ENCODE measurements at places on chromosomes 2 and 18.

DNA sequence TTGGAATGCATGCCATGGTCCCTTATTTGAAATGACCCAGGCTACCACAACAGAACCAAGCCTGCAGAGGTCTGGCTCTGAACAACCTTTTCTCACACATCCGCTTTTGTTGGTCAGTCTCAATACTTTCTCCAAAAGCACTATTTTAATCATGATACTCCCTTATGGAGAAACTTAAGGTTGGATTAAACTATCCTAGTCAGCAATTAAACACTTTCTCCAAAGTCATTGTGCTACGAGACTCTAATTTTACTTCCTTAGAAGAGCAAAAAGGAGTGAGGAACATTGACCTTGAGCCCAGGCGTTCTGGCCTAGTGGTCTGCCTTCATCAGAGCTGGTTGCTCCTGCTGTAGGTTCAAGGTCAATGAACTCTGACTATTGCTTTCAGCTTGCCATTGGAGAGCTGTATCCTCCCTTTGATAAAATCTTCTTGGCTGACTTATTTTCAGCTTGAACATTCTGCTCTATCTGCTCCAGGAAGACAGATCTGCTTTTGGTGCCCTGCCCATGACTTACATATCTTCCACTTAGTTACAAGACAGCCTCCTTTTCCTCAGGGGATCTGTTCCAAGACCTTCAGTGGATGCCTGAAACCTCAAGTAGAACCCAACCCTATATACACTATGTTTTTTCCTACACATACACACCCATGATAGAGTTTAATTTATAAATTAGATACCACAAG, 91.2 kb downstream of the NCKAP5 start:
- no peak overlapping the region for H3K27ac ChIP-seq
- no peaks in the 10 kb centered on the region for H3K4me1 ChIP-seq
- H3K36me3 ChIP-seq, result no peaks in the 10 kb centered on the region

- no peak for DNase-seq
- no peak overlapping the region for H3K27ac ChIP-seq
- H3K27me3 ChIP-seq, result no peaks in the 10 kb centered on the region
- peaks cover 44% of the 10 kb centered on the region for H3K36me3 ChIP-seq
Measured at GRCh38 chr2:134429886-134430285, 176.0 kb downstream of the MGAT5 start.

DNA sequence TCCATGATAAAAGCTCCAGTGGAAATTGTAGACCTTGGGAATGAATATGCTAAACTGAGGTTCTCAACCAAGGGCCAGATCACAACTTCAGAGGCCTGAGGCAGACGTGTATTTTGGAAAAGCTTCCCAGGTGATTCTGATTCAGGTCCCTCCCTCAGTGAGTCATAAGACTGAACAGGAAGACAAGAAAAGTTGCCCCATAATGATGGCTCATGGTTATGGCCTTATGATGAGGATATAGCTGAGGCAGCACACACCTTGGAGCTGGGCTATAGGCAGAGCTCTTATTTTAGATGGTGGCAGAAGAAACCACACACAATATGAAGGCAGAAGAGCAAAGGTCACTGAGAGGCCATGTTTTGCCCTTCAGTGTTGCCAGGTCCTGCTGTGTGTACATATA, 9.6 kb downstream of the ANTXR1 start:
- H3K27me3 ChIP-seq, result no peaks in the 10 kb centered on the region
- H3K36me3 ChIP-seq, result no peaks in the 10 kb centered on the region
- no peak overlapping the region for H3K27ac ChIP-seq
- H3K4me1 ChIP-seq, result no peaks in the 10 kb centered on the region
- no peak overlapping the region for H3K4me3 ChIP-seq

GRCh38 chr2:223283771-223284170, 231.8 kb downstream of the KCNE4 start:
- no peak overlapping the region for H3K27ac ChIP-seq
- H3K4me1 ChIP-seq, result no peaks in the 10 kb centered on the region
- H3K36me3 ChIP-seq, result no peaks in the 10 kb centered on the region
- no peak for DNase-seq
- H3K4me3 ChIP-seq, result no peak overlapping the region

- DNase-seq, result no peak
- peaks cover 26% of the 10 kb centered on the region for H3K4me1 ChIP-seq
- H3K36me3 ChIP-seq, result no peaks in the 10 kb centered on the region
- no peak overlapping the region for H3K4me3 ChIP-seq
- no peak overlapping the region for H3K27ac ChIP-seq
- peaks cover 9% of the 10 kb centered on the region for H3K27me3 ChIP-seq
Measured at GRCh38 chr2:97997784-97998392, 2.1 kb upstream of the TMEM131 start.

DNA sequence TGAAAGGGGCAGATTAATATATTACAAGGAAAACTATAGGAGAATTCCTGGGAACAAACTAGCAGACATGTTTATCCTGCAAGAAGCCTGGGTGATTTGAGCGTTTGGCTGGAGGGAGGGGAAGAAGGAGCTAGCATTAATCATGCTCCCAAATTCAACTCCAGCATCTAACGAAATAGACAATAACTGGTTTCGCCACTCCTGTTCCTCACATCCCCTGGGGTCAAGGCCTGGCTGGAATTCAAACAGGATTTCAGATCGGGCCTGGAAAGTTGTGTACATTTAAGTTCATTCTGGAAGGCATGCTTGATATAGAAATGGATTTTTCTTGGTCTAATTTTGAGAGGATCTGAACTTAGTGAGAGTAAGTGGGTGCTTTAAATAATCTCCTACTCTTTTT, 126.1 kb upstream of the CTAGE1 start:
- no peaks in the 10 kb centered on the region for H3K27me3 ChIP-seq
- no peaks in the 10 kb centered on the region for H3K36me3 ChIP-seq
- no peak for DNase-seq
- H3K27ac ChIP-seq, result no peak overlapping the region

- no peaks in the 10 kb centered on the region for H3K27me3 ChIP-seq
- no peak overlapping the region for H3K4me3 ChIP-seq
- no peak overlapping the region for H3K27ac ChIP-seq
- peak; percentile 38 for DNase-seq
- peaks cover 94% of the 10 kb centered on the region for H3K36me3 ChIP-seq
Measured at GRCh38 chr2:216661639-216662375, 28.6 kb downstream of the IGFBP2 start.

GRCh38 chr18:23038712-23039111, 96.6 kb upstream of the CABLES1 start:
- no peaks in the 10 kb centered on the region for H3K27me3 ChIP-seq
- no peak overlapping the region for H3K4me3 ChIP-seq
- no peak overlapping the region for H3K27ac ChIP-seq
- no peaks in the 10 kb centered on the region for H3K4me1 ChIP-seq
- DNase-seq, result no peak
